ENCODE measurements at places on chromosomes 13 and 19.

GRCh38 chr19:29366757-29367156, 153.8 kb upstream of the UQCRFS1 start:
- no peak overlapping the region for H3K27ac ChIP-seq
- H3K27me3 ChIP-seq, result no peaks in the 10 kb centered on the region
- no peak overlapping the region for H3K4me3 ChIP-seq
- H3K4me1 ChIP-seq, result no peaks in the 10 kb centered on the region
- DNase-seq, result no peak

DNA sequence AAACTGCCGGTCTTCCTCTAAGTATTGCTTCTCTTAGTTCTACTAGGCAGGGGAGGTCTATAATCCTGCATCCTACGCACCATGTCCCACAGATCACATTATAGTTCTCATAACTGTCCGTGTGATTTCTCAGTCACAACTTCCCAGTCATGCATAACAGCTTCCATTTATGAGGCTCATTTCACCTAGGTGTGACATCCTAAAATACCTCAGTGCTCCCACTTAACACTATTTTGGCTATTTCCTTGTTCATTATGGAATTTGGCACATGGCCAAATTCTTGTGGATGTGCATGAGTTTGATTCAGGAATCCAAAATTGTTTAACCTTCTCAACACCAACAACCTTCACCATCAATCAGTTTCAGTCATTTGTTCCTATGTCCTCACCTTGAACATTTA, 989.9 kb downstream of the OLFM4 start:
- no peaks in the 10 kb centered on the region for H3K27me3 ChIP-seq
- H3K4me1 ChIP-seq, result no peaks in the 10 kb centered on the region
- no peaks in the 10 kb centered on the region for H3K36me3 ChIP-seq
- H3K27ac ChIP-seq, result no peak overlapping the region

GRCh38 chr13:34721631-34722595, 220.2 kb upstream of the NBEA start:
- no peak overlapping the region for H3K4me3 ChIP-seq
- H3K27me3 ChIP-seq, result no peaks in the 10 kb centered on the region
- DNase-seq, result no peak

DNA sequence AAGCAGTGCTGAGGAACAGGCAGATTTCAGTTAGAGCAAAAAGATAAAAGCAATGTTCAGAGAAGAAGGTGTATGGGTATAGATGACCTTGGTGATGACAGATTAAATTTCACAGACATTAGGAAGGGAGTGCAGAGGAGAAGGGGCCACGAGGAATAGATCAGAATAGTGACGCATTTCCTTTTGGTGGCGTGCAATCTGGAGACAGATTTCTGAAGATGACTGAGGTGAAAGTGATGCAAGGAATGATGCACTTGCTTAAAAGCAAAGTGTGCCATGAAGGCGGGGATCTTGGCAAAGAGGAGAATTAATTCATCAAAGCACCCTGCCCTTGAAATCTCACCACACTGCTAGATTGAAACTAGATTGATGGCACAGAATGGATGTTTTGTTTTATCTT, 202.4 kb downstream of the ITGBL1 start:
- H3K36me3 ChIP-seq, result no peaks in the 10 kb centered on the region
- no peak overlapping the region for H3K27ac ChIP-seq
- no peak for DNase-seq
- H3K4me3 ChIP-seq, result no peak overlapping the region
- H3K27me3 ChIP-seq, result no peaks in the 10 kb centered on the region
- no peaks in the 10 kb centered on the region for H3K4me1 ChIP-seq

DNA sequence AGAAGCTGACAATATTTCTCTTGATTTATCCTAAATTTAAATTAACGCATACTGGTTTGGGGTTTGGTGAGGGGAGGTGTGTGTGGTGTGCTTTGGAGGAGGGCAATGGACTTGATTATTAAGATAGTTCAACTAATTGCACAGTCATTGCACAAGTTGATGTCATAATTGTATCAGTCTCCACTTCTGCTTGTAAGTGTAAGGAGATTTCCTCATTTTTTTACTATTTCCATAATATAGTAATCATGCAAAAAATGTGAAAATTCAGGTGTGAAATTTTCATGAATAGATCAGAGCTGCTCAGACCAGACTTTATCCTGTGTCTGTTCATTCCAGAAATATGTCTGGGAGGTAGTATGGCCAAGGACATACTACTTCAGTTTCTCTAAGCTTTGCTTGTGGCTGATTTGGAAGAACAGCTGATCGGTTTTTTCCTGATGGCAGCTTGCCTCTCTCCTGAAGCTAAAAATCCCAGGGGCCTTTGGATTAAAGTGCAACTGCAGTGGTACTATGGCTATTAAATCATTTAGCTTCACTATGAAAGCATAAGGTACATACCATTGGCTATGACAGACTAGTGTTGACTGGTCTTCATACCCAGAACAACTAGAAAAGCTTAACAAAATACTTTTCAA, 201.8 kb upstream of the MIR17HG start:
- DNase-seq, result no peak
- H3K27me3 ChIP-seq, result no peaks in the 10 kb centered on the region
- H3K4me1 ChIP-seq, result no peaks in the 10 kb centered on the region
- H3K27ac ChIP-seq, result no peak overlapping the region
- H3K36me3 ChIP-seq, result no peaks in the 10 kb centered on the region
- no peak overlapping the region for H3K4me3 ChIP-seq

DNA sequence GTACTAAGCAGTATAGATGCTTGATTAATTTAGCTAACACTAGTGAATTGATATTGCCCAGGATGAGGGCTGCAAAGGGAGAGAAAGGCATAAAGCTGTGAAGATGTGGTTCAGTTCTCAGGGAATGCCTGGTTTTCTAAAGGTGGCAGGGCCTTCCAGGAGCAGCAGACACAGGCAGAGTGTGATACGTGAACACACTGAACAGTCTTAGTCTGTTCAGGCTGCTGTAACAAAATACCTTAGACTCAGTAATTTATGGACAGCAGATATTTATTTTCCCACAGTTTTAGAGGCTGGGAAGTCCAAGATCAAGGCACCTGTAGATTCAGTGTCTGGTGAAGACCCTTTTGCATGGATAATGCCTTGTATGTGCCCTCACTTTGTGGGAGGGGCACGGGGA, 8.7 kb upstream of the SPATA13 start:
- no peak overlapping the region for H3K4me3 ChIP-seq
- no peak for DNase-seq
- no peaks in the 10 kb centered on the region for H3K36me3 ChIP-seq
- no peaks in the 10 kb centered on the region for H3K27me3 ChIP-seq

- peaks cover 8% of the 10 kb centered on the region for H3K4me1 ChIP-seq
- H3K36me3 ChIP-seq, result no peaks in the 10 kb centered on the region
- no peaks in the 10 kb centered on the region for H3K27me3 ChIP-seq
- H3K4me3 ChIP-seq, result no peak overlapping the region
- H3K27ac ChIP-seq, result no peak overlapping the region
Observed at GRCh38 chr13:96025283-96025682, 27.9 kb downstream of the UGGT2 start.

- H3K27ac ChIP-seq, result no peak overlapping the region
- no peak for DNase-seq
- H3K36me3 ChIP-seq, result no peaks in the 10 kb centered on the region
- H3K27me3 ChIP-seq, result peaks cover 59% of the 10 kb centered on the region
Observed at GRCh38 chr13:99975626-99976025, 4.1 kb upstream of the ZIC5 start.

GRCh38 chr19:13974073-13974472, 21.8 kb downstream of the DCAF15 start:
- H3K4me1 ChIP-seq, result peaks cover 16% of the 10 kb centered on the region
- DNase-seq, result peak; percentile 94
- H3K4me3 ChIP-seq, result no peak overlapping the region
- H3K27ac ChIP-seq, result peak overlapping the region; percentile 80
- peaks cover 9% of the 10 kb centered on the region for H3K36me3 ChIP-seq

DNA sequence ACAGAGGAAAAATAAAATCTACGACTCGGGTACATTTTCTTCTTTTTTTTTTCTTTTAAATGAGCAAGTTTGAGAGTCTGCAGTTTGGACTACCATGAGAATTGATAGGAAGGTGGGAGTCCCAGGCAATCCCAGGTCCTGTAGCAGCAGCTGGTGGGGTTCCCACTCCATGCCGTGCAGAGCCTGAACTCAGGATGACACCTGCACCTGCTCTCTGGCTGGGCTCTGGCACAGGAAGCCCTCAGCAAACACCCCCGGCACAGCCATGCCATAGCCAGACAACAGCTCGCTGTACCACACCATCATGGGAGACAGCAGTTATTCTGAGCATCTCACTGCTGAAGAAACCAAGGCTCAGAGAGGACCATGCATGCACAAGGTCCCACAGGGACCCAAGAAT, 6.2 kb upstream of the GP6 start:
- H3K4me3 ChIP-seq, result no peak overlapping the region
- no peak for DNase-seq
- H3K27me3 ChIP-seq, result no peaks in the 10 kb centered on the region

GRCh38 chr13:91724591-91724990, 326.2 kb downstream of the GPC5 start:
- no peaks in the 10 kb centered on the region for H3K27me3 ChIP-seq
- no peak overlapping the region for H3K4me3 ChIP-seq
- H3K36me3 ChIP-seq, result no peaks in the 10 kb centered on the region
- H3K4me1 ChIP-seq, result no peaks in the 10 kb centered on the region
- no peak overlapping the region for H3K27ac ChIP-seq

GRCh38 chr19:7545904-7546303, 10.4 kb downstream of the PNPLA6 start:
- peaks cover 15% of the 10 kb centered on the region for H3K36me3 ChIP-seq
- H3K27ac ChIP-seq, result no peak overlapping the region
- H3K4me3 ChIP-seq, result no peak overlapping the region
- no peaks in the 10 kb centered on the region for H3K4me1 ChIP-seq
- peak; percentile 56 for DNase-seq

DNA sequence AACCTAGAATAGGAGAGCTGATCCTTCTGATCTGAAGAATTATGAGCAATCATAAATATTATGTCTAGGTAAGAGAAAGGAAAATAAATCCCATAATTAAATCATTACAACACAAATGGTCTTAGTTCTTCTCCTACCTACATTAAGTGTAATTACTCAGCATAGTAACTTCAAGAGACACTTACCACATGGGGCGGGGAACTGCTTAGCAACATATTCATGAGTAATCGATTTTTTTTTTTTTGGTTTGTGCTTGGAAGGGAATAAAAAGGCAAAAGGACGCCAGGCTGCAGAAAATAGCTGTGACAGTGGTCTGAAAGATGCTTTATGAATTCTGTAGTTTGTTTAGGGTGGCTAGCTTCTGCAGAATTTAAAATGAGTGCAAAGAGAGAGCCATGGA, 103.3 kb upstream of the HTR2A start:
- no peak overlapping the region for H3K4me3 ChIP-seq
- DNase-seq, result no peak
- no peaks in the 10 kb centered on the region for H3K4me1 ChIP-seq
- no peaks in the 10 kb centered on the region for H3K27me3 ChIP-seq

GRCh38 chr19:45402298-45403061, 2.4 kb downstream of the PPP1R13L start:
- no peak overlapping the region for H3K4me3 ChIP-seq
- DNase-seq, result peak; percentile 75
- peaks cover 31% of the 10 kb centered on the region for H3K27me3 ChIP-seq
- H3K27ac ChIP-seq, result peak overlapping the region; percentile 5
